ENCODE measurements at places on chromosomes 16 and 17.

DNA sequence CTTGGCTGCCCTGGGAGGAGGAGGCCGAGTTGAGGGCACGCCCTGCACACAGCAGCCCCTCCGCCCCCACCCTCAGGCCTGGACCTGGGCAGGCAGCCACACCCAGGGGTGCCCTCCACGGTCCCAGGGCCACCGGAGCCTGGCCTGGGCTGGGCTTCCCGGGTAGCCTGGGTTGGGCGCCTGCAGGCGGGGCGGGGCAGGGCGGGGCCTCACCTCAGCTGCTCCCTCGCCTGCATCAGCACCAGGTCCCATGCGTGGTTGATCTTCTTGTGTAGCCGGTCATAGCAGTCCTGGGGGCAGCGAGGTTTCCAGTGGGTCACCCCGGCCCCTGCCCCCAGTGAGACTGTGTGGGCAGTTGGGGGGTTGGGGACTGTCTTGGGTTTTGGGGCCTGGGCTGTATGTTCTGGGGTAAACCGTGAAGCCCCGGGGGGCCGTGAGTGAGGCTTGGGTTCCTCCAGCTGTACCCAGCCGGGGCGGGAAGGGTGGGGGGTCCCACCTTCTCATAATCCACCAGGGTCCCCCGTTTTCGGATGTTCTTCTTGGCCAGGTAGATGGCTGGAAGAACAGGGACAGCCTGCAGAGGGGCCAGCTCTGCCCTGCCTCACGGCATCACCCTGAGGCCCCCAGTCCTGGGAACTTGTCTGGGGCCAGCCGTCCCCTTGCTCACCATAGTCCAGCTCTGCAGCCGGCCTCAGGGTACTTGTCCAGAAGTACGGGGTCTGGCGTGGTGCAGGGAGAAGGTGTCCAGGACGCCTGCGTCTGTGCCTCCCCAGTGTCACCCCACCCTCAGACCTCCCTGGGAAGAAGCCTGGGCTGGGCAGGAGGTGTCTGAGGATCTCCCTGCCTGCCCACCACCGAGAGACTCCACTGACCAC, 2.0 kb downstream of the RGS11 start:
- DNase-seq = no peak

DNA sequence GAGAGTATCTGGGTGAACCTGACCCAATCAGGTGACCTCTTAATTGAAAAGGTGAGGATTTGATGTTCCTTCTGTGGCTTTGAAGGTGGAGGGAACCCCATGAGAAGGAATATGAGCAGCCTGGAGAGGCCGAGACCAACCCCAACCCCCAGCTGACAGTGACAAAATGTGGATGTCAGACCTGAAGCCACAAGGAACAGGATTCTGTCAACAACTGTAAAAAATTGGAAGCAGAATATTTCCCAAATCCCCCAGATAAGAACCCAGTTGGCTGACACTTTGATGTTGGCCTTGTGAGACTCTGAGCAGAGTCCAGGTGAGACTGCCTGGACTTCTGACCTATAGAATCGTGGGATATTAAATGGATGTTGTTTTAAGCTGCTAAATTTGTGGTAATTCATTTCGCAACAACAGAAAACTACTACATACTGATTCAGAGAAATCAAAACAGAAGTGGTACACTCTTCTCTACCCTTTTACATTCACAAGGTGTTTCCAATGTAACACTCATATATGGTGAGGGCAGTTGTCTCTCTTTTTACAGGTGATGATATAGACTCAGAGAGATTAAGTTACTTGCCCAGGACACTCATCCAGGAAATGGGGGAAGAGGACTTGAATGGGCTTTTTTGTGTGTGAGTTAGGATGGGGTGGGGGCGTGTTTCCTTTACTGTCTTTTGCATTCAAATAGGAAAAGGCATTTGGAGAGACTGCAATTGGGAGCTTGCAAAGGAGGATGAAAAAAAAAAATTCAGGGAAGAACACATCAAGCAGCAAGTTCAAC, 29.8 kb upstream of the SALL1 start:
- DNase-seq = peak; percentile 8

GRCh38 chr16:85554889-85555718, 58.0 kb upstream of the GSE1 start:
- DNase-seq = peak; percentile 85

GRCh38 chr17:9959377-9959981, 54.4 kb upstream of the RCVRN start:
- peak; percentile 34 for DNase-seq

GRCh38 chr16:73978407-73978784, 318.2 kb upstream of the PSMD7 start:
- DNase-seq = no peak

Measured in EH (cell line).